ENCODE measurements at places on chromosomes 7 and 10.

- DNase-seq: peak; percentile 50
Observed at GRCh38 chr10:118447478-118448270, 105.5 kb upstream of the FAM204A start.

DNA sequence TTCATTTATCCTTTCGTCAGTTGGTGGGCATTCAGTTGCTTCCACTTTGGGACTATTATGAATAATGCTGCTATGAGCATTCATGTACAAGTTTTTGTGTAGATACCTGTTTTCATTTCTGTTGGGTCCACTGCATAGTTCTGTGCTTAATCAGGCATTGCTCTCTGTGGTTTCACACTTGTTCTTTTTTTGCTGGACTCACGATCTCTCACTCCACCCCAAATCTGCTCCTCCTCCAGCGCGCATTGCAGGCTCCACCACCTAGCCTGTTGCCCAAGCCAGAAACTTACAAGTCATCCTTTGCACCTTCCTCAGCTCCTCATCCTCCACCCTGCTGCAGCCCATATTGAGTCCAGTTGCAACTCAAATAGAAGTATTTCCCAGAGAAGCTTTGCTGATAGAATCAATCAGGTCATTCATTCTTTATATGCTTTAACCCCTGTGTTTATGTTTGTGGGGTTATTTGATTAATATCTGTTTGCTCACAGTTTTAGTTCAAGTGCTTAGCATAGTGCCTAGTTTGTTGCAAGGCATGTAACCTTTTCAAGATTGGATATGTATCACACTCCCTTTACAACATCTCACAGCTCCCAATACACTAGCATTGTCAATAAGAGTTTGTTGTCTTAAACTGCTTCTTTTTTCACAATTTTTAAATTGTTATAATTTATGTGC lies 16.6 kb upstream of the AFAP1L2 start:
- DNase-seq: no peak

DNA sequence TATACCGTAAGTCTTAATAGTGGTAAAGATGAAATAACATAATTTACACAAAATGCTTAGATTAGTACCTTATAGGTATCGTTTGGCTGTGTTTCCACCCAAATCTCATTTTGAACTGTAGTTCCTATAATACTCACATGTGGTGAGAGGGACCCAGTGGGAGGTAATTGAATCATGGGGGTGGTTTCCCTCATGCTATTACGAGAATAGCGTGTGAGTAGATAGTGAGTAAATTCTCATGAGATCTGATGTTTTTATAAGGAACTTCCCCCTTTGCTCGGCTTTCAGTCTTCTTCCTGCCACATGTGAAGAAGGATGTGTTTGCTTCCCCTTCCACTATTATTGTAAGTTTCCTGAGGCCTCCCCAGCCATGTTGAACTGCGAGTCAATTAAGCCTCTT lies 426.3 kb upstream of the POT1 start:
- DNase-seq: no peak

DNA sequence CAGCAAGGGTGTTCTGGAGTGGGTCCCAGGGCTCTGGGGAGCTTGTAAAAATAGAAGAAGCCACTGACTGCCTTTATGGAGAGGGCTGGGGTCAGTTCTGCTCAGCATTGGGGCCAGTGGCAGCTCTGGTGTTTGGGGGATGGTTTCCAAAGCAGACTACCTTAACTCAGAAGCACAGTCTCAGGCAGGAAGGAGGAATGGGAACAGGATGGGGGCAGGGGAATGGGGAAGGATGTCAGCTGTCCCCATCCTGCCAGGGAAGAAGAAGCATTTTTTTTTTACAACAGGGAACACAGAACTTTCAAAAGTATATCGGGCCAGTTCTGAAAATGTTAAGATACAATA lies 28.8 kb downstream of the TSPAN15 start:
- no peak for DNase-seq

DNA sequence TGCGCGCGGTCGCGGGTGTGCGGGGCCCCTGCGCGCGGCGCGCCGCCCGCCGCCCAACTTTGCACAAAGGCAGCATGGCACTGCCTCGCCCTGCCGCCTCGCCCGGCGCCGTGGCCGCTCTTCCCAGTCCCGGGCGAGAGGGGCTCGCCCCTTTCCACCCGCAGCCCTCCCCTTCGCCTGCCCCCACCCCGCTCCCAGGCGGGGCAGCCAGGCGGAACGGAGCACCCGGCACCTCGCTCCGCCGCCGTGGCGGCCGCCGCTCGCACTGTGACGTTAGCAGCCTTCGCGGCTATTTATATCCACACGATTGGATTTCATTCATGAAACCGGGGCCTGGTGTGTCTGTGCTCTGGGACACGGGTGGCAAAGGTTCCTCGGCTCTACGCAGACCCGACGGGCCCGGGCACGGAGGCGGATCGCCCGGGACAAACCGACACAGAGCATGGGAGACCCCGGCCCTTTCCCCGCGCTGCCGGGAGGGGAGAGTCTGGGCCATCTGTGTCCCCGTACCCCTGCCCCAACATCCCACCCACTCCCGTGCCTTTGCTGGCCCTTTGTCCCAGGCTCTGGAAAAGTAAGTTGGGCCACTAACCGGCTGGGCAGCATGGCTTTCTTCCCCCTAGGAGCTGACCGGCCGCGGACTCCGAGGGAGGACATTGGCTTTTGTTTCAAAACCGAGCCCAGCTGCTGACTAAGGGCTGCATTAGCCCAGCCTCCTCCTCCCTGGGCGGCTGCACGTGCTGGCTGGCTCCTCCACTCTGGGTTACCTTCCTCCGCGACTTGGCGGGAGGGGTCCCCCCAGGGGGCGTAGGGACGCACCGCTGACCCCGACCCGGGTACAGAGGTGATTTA lies at the start of gene RHOBTB1:
RHOBTB1 (minus strand) TSS at position 128 of the 852 bp plus-strand sequence. CDS start 32,643 bp downstream, outside the sequence.
- DNase-seq: peak; percentile 89

DNA sequence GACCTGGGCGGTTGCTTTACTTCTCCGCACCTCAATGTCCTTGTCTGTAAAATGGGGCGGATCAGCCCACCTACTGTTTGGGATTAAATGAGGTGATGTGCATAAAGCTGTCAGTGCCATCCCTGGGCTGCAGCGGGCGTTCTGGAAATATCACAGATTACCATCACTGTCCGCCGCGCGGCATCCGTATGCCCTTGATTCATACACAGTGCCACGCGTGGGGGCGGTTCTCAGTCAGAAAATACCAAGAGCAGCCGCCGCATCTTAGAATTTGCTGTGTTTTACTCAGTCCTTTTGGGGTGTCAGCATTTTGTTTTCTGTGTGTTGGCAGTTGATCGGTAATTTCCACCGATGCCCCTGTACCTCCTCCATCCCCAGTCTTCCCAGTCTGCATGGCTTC lies 338.8 kb downstream of the DPP6 start:
- DNase-seq: no peak
